ENCODE measurements at places on chromosomes 5 and 9.

- no peak for DNase-seq
Observed at GRCh38 chr9:88243736-88244135, 105.5 kb upstream of the SPATA31C2 start.

DNA sequence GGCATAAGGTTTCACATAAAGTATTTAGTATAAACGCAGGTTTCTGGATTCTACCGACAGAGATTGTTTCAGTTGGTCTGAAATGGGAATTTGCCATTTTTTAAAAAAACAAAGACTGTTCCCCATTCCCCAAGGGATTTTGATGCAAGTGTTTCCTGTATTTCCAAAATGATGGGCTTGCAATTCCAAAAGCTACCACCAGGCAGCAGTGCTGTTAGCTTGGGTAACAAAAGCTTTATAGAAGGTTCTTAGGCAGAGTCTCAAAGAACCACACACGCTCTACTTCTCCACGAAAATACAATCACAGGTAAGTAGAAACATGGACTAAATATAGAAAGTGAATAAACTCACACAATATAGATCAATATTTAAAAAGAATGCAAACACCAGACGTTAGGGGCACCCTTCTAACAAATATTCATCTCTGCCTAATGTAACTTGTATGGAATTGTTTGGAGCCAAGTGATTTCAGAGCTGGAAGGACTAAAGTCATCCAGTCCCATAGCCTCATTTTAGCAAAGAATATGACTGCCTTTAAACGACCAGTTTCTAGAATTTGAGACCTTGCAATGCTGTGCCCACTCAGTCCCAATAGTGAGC is 154.3 kb downstream of the SPOCK1 start:
- DNase-seq = peak; percentile 51

DNA sequence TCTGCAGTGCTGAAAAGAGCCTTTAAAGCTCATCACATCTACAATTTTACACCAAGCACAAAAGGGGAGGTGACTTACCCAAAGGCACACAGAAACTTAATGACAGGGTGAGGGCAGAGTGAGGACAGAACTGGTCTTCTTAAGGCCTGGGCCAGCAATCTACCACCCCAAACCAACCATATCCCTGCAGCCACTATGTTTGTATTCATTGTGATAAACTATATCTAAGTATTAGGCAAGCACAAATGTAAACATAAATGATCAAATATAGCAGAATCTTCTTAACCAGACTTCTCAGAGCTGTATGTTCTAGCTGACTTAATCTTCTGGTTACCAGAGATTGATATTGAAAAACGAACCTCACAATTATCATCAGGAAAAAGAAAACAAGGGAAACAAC is 47.9 kb upstream of the RNF38 start:
- DNase-seq = no peak

- no peak for DNase-seq
Observed at GRCh38 chr5:62343428-62343827, 37.4 kb downstream of the KIF2A start.

- DNase-seq = no peak
Observed at GRCh38 chr5:68467208-68467607, 251.7 kb downstream of the PIK3R1 start.

- no peak for DNase-seq
Observed at GRCh38 chr9:20980832-20981455, 50.5 kb downstream of the HACD4 start.

- DNase-seq = no peak
Observed at GRCh38 chr5:26487553-26487952, 550.8 kb downstream of the CDH9 start.

DNA sequence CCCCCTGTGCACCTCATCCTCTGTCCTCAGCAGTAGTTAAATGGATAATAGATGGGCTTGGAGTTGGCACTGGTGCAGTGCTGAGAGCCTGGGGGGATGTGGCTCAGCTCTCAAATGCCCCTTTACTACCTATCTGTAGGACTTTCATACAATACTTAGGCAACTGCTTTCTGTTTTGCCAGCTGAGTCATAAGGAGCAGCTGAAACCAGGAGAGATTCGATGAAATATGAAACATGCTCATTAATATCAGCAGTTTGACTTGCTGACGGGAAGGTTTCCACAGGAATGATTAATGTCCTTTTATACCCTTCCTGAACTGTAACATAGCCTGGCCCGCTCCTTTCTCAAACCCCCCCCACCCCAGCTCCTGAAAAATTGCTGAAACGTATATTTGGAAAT is 142.6 kb downstream of the SAXO1 start:
- DNase-seq = no peak

- peak; percentile 44 for DNase-seq
Observed at GRCh38 chr9:93673021-93673838, 96.8 kb downstream of the PHF2 start.

DNA sequence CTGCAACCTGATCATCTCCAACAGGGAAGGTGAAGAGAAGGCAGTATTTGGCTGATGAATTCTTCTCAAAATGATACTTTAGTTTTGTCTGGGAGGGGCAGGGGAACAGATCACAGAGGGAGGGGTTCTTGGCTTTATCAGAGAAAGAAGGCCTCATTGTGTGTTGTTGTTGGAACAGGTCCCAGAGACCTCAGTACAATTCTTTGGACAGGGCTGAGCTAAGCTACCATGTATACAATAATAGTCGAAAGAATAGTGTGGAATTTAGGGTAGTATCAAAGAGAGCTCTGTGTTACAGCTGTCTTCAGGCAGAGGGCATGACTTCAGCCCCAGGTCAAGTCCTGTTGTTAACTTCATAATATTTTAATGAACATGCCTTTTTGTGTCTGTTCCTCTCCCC is 39.9 kb downstream of the ARHGAP26 start:
- no peak for DNase-seq

DNA sequence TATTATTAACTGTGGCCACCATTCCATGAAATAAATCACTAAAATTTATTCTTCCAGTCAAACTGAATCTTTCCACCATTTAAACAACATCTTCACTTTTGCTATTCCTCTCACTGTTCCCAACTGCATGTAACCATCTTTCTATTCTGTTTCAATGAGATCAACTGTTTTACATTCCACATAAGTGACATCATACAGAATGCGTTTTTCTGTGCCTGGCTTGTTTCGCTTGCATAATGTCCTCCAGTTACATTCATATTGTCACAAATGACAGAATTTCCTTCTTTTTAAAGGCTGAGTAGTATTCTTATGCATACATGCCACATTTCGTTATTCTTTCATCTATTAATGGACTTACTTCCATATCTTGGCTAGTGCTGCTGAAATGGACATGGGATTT is 738.2 kb downstream of the SEMA5A start:
- no peak for DNase-seq

- DNase-seq = no peak
Observed at GRCh38 chr5:145293716-145294115, 541.4 kb downstream of the PRELID2 start.

DNA sequence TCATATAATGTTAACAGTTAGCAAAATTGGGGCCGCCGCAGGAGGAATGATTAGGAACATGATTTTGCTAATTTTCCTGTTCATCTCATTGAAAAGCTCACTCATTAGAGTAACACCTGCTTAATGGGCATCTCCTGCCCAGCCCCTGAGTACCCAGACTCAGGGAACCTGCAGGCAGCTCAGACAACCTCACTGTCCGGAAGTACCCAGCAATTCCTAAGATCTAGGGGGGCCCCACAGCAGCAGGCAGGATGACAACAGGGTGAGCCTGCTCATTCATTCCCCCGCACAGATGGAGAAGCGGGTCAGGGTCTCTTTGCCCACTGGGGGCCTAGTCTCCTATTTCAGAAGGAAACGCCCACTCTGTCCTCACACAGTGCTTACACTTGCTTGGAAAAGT is 12.6 kb downstream of the FAM78A start:
- no peak for DNase-seq

DNA sequence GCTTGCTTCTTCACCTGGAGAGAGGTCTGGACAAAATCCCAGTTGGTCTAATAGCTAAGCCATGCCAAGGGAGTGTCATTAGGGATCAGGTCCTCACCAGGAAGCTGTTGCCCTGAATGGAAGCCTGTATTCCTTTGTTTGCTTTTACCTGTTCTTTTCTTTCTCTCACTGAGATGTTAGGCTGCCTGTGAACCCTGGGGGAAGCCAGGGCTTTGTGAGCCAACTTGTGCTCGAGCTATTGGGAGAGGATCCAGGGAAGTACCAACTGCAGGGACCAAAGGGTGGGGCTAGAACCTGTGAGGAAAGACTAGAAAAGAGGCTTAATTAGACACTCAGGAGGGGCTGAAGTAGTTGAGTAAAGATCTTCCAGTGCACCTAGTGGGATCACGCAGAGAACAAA is 451.2 kb upstream of the TLE4 start:
- peak; percentile 82 for DNase-seq

DNA sequence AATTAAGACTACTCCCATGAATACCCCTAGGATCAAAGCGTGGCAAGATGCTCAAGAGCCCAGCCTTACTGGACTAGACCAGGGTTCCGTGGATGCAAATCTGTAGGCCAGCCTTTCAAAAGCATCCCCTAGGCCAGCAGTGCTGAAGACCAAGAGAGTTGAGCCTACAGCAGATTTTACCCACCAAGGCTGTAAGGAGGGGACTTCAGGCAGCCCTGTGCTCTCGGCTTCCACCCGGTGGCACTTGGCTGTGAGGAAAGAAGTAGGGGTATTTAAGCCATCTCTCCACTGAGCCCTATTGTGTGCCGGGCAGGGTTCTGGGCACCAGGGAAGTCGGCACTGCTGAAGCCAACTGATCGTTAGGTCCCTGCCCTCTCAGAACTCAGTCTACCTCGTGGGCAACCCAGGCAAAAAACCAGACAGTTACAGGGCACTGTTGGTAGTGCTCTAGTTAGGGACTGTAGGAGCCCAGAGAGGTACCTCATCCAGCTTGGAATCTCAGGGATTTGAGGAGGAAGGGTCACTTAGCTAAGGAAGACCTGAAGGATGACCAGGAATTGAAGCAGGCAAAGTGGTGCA is 25.5 kb downstream of the TCF7 start:
- no peak for DNase-seq

- DNase-seq = peak; percentile 18
Observed at GRCh38 chr5:124741711-124742496, 4.5 kb downstream of the ZNF608 start.

DNA sequence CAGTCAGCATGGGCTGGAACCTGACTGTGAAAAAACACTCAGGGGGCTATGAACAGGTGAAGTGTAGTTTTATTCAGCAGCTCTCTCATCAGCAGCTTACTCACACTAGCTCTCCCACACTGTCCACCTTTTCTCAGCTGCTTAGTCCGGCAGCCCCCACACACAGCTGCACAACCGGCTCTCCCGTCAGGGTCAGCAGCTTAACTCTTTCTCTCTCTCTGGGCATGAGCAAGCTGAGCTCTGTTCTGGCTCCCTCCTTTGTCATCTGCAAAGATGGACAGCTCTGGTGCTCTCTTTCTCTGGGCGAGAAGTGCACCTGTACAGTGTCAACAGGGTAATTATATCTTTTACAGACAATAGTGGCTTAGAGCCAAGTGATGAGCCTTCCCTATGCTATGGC is 8.2 kb downstream of the DMAC1 start:
- no peak for DNase-seq

- DNase-seq = peak; percentile 89
Observed at GRCh38 chr9:35237311-35237710, 75.5 kb downstream of the UNC13B start.

- no peak for DNase-seq
Observed at GRCh38 chr5:159619826-159620225, 289.5 kb upstream of the IL12B start.

DNA sequence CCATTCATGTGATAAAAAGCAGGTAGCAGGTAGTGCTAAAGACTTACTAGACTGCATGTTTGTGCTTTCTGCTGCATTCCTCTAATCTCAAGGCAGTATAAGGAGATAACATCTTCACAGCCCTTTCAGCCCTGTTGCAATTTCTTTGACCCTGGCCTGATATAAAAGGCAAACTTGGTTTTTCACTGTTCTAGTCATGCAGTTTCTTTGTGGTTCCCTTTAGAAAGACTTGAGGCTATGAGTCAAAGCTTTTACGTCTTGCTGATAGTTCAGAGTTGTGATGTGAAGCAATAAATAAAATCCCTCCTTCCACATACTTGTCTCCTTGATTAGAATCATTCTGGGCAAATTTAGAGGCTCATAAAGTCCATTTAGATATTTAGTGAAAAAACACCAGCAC is 88.6 kb upstream of the CDKN2B start:
- DNase-seq = no peak

GRCh38 chr9:73116031-73116430 is 35.6 kb upstream of the ANXA1 start:
- DNase-seq = no peak

- no peak for DNase-seq
Observed at GRCh38 chr9:136141682-136142413, 23.2 kb upstream of the TMEM250 start.

DNA sequence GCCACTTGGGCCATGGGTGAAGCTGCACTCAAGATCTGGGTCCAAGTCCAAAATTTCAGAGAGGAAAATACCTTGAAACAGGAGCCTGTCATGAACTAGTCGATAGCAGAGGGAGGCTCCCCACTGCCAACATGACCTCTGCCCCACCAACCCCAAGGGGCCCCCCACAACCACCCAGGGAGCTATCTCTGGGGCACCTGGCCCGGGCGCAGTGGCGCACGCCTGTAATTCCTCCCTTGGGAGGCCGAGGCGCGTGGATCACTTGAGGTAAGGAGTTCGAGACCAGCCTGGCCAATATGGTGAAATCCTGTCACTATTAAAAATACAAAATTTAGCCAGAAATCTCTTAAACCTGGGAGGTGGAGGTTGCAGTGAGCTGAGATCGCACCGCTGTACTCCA is 20.1 kb upstream of the HMCN2 start:
- DNase-seq = no peak

DNA sequence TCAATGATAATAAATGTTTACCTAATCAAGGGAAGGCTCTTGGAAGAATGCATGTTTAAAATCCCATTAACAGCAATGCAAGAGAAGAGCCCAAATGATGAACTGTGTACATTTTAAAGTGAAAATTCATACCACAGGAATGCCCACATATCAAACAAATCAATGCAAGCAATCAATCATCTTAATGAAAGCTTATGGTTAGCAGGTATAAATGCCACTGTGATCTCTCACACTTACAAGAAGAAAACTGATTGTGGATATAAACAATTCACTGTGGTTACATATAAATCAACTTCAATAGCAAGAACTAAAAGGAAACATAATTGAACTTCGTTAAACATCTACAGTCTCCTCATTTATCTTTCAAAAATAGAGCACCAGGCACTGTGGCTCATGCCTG is 161.0 kb upstream of the RORB start:
- DNase-seq = no peak

DNA sequence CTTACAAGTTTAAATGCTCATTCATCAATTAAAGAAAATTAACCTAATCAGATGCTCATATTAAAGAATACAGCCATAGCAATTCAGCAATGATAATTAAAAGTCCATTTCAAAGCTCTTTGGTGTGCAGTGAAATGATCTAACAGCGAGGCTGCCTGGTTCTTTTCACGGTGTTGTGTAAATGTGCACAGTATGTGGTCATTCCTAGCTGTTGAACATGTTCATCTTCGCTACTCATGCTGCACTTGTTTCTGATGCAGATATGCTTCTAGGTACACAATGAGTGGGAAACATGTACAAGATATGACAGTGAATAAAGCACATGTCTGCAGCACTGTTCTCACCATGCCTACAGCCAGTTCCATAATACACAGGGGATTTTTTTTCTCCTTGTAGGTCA is 163.5 kb downstream of the NR2F1-AS1 start:
- DNase-seq = no peak

- DNase-seq = no peak
Observed at GRCh38 chr5:130549884-130550561, 615.0 kb downstream of the HINT1 start.

- DNase-seq = no peak
Observed at GRCh38 chr5:150746-151145, 40.5 kb upstream of the LRRC14B start.

GRCh38 chr9:69428017-69428785 is 103.2 kb downstream of the ENTREP1 start:
- no peak for DNase-seq
